ENCODE measurements at places on chromosomes 12 and 14.

DNA sequence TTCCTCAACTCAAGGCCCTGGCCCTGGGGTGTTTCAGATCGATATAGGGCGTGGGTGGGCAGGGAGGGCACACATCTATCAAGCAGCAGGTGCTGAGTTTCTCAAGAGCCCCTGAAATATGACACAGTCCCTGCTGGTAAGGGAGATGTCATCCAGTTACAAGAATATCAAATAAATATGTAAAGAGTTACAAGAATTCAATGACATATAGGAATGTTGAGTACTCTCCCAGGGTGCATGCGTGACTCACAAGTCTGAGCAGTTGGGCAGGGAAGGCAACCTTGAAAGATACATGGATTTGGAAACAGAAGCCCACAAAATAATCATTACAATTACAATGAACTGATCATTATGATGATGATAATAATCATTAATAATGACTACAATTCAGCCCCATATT is 35.2 kb downstream of the MVK start:
- no peak for DNase-seq

- DNase-seq: peak; percentile 81
Measured at GRCh38 chr14:22391908-22392565, 197.0 kb downstream of the DAD1 start.

GRCh38 chr12:80219345-80219744 is 120.0 kb downstream of the OTOGL start:
- DNase-seq: no peak

DNA sequence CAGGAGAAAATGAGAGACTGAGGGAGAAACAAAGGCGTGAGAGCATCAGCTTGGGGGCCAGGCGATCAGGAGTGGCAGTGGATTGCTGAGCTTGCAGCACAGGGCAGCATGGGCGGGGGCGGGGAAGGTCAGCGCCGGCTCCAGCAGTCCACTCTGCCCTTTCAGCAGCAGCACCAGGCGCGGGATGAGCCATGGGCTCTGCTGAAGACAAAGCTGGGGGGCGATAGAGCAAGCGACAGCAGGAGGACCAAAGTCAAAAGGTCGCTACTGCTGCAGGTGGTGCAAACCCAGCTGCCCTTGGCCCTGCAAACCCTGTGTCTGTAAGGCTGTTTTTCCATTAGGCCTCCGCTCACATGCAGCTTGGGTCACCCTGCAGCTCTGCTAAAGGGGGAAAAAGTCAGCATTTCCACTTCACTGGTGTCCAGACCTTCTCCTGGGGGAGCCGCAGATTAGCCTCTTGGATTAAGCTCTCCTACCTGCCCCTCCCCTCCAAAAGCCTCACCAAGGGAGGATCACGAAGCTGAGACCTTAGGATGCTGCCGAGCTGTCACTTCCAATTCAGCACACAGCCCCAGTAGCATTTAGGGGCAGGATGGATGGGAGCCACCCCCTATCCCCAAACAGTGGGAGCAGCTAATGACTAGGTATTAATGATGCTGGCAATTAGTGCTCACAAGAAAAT is 204.8 kb downstream of the DPF3 start:
- DNase-seq: no peak

DNA sequence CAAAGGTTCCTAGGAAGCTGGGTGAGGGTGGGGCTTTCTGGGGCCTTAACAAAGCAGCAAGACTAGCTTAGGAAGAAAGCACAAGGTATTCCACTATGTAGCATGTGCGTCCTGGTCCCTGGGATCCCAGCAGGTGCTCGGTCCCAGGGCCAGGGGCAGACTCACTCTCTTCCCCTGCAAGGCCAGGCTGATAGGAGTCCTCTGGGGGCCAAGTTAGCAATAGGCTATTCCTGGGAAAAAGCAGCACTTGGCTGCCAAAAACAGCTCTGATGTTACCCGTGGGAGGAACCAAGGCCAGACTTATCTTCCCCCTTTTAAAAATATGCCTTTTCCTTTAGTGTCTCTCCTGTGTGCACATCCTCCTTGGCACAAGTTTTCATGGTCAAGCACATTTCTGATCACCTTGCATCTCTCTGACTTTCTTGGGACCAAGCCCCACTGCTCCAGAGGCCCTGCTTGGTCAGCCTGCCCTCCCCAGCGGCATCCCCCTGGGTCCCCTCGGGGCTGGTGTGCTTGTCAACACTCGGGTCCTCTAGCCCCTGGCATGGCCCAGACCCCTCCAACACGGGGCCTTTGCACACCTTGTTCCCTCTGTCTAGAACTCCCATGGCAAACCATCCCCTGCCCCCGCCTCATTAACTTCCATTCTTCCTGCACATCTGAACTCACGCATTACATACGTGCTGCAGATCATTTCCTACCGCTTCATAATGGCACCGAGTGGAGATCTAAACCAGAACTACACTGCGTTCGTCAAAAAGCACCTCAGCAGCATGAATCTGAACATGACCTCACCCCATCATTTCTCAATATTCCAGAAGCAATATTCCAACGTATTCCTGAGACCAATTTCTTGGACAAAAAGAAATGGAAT is 21.9 kb downstream of the CCDC92 start:
- no peak for DNase-seq

GRCh38 chr12:110249105-110249504 is 31.9 kb upstream of the ATP2A2 start:
- DNase-seq: no peak

DNA sequence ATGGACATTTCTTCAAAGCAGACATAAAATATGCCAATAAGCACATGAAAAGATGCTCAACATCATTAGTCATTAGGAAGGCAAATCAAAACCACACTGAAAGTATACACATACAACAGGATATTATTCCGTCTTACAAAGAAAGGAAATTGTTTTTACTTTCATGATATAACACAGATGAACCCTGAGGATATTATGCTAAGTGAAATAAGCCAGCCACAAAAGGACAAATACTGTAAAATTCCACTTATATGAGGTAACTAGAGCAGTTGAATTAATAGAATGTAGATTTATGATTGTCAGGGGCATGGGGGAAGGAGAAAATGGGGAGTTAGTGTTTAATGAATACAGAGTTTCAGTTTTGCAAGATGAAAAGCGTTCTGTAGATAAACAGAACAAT is 4.2 kb downstream of the ACYP1 start:
- DNase-seq: peak; percentile 45

GRCh38 chr12:6868211-6869048 is 1.1 kb downstream of the TPI1 start:
- DNase-seq: no peak

DNA sequence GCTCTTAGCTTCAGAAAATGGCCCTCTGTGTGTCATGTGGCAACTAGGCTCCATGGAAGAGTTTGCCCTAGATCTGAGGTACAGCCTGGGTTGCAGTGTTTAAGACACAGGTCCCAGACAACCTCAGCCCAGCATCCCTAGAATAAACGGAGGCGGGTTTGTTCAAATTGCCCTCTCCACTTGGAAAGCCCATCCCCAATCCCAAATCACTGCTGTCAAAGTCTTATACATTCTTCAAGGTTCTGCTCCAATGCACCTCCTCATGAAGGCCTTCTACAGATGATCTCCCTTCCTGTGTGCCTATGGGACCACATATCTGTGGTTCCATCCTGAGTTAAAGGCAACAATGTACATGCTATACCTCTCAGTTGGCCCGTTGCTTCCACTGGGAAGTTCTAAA is 289.8 kb downstream of the DPF3 start:
- no peak for DNase-seq

Data from iris pigment epithelial cell (primary cell).